ENCODE measurements at places on chromosomes 5 and 9. TPM values are rescaled to one million over a fixed set of nuclear protein-coding genes. Genes with fewer than 3 reads are reported as not detected.

DNA sequence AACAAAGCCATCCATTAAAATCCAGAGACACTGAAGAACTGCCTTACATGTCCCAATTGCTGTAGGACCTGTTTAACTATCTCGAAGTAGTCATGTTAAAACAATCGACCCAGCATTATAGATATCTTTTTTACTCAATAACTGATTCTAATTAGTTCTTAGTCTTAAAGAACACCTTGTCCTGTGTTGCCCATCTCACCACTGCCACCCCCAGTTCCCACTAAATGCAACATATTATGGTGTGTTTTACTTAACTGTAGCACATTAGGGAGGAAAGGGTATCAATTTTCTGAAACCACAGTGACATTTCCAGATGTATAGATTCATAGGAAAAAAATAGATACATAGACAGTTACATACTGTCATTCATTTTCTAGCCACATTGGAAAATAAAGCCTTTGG is 221.2 kb downstream of the MEF2C start:
- no peak for DNase-seq

DNA sequence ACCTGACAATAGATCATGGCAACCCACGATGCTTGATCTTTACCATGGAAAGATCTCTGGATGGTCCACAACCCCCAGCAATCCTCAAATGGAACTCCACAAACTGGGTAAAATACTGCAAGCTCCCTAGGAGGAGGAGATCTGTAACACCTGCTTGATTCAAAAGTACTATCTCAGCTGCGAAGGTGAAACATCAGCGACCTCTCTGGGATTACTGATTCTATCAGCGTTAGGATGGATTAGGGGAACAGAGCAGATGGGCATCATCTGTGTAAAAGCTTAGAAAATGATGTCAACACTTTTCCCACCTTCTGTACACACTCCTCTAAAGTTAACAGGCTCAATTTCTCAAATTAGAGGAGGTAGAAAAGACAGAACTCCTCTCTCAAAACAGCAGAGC is 31.5 kb upstream of the TRPC7 start:
- DNase-seq, result no peak

DNA sequence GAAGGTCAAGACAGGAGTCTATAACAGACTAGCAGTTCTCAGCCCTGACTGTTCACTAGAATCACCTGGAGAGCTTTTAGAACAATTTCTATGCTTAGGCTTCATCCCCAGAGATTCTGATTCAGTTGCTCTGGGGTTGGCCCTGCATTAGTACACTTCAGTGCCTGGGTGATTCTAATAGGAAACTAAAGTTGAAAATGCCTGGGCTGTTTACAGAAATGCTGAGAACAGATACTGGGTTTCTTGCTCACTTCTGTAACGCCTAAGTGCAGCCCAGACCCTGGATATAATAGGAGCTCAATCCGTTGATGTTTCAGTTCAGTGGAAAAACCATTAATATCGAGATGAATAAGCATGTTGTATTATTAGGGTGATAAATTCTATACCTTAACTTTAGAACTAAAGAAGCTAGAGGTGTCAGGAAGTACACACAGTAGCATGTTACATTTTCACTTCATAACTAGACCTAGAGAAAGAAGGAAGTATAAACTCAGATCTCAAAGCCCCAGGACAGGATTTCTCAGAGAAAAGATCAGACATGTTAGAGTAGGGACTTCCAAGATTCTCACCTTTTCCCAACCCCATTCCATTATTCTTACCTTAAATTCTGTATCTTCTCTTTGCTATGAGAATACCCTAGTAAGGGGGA is 20.4 kb downstream of the HAVCR2 start:
- DNase-seq, result no peak

DNA sequence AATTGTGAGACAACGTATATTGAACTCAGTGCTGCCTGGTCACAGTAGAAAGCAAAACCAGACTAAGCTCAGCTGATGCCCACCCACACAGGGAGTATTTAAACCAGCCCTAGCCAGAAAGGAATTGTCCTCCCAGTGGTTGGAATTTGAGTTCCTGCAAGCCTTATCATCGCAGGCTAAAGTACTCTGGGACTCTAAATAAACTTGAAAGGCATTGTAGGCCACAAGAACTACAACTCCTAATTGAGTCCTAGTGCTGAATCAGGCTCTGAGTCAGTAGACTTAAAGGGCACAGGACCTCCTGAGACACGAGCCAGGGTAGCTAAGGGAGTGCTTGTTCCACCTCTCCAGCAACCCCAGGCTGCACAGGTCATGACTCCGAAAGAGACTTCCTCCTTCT is 171.4 kb downstream of the MCTP1 start:
- DNase-seq, result no peak

- DNase-seq, result no peak
Measured at GRCh38 chr9:115106642-115107041, 11.3 kb downstream of the TNC start.

DNA sequence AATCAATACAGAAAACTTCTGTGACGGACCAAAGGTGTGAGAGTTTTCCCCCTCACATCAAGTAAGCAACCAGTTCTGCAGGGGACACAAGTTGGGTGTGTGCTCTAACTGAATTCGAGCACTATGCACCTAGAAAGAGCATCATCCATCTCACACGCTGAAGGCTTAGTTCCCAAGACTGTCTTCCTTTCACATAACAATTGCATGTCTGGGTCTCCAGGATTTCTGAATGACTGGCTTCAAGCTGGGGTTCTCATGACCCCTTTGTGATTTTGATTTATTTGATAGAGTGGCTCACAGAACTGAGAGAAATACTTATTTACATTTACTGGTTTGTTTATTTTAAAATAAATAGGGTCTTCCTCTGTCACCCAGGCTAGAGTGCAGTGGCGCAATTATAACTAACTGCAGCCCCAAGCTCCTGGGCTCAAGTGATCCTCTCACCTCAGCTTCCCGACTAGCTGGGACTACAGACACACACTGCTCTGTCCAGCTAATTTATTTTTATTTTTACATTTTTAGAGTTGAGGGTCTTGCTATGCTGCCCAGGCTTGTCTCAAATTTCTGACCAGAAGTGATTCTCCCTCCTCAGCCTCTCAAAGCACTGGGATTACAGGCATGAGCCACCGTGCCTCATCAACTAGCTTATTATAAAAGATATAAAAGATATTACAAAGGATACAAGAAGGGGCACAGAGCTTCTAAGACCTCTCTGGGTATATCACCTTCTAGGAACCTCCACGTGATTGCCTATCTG is 316.7 kb upstream of the CDH12 start:
- DNase-seq, result no peak

GRCh38 chr5:36611520-36612274 is 5.3 kb downstream of the SLC1A3 start:
- no peak for DNase-seq

DNA sequence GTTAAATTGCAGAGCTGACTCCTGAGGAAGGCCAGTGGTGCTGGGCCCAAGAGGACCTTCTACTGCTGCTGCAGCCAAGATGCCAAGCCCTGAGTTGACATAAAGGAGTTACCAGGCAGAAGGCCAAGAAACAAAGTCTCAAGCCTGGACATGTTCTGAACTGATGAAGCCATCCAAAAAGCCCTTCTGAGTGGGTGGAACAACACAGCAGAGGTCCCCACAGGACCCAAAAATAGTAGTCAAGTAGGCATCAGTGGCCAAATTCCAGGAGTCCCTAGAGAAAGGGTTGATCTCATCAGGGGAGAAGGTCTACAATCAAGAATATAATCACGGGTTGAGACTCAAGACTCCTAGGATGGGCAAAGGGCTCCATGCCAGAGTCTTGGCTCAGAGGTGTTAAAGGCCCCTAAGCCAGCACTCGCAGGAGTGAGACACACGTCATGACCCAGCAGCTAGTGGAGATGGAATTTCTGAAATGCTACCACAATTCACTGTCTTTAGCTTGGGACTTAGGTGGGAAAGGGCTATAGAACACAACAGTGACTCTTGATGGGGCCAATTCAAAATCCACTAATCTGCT is 119.7 kb downstream of the FANCC start:
- DNase-seq, result no peak

- no peak for DNase-seq
Measured at GRCh38 chr5:42360616-42361314, 62.5 kb upstream of the GHR start.

- no peak for DNase-seq
Measured at GRCh38 chr9:114694146-114694545, 12.2 kb upstream of the TEX48 start.

- no peak for DNase-seq
Measured at GRCh38 chr5:80479713-80480112, 8.2 kb upstream of the FAM151B start.

- DNase-seq, result no peak
Measured at GRCh38 chr5:1349246-1349645, 4.3 kb upstream of the CLPTM1L start.

- no peak for DNase-seq
Measured at GRCh38 chr9:19517202-19517942, 108.6 kb downstream of the ACER2 start.

FBXO4 gene
- polyA plus RNA-seq, result 27.2 TPM

STK32A gene
- polyA plus RNA-seq, result 0.09 TPM

CDKN2B-AS1 gene
- 1.2 TPM for polyA plus RNA-seq

TAF11L10 gene
- not detected for polyA plus RNA-seq

Measured in thymus (tissue), 14 donors.